ENCODE measurements at places on chromosomes 1 and 21.

DNA sequence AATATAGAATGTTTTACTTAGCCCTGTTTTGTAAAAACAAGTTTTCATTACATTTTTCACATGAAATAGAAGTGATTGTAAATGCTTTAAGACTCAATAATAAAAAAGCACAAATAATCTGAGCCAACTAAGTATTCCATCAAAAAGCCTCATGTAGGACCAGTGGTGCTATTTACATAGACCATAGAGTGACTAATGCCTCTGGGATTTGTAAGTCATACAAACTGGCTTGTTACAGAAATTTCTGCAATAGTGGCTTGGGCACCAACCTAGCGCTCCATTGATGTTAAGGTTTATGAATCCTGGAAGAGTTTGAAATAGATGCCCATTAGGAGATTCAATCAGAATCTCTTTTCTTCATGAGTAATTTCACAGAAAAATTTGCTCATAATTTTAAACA lies 31.9 kb downstream of the ZMYM1 start:
- no peak for DNase-seq

- no peak for DNase-seq
These were observed 4.7 kb upstream of the ABCG1 start for GRCh38 chr21:42214081-42214750.

GRCh38 chr1:154741741-154742495 lies 128.2 kb downstream of the KCNN3 start:
- DNase-seq: no peak

- no peak for DNase-seq
These were observed 19.1 kb upstream of the NCF2 start for GRCh38 chr1:183609313-183609712.

DNA sequence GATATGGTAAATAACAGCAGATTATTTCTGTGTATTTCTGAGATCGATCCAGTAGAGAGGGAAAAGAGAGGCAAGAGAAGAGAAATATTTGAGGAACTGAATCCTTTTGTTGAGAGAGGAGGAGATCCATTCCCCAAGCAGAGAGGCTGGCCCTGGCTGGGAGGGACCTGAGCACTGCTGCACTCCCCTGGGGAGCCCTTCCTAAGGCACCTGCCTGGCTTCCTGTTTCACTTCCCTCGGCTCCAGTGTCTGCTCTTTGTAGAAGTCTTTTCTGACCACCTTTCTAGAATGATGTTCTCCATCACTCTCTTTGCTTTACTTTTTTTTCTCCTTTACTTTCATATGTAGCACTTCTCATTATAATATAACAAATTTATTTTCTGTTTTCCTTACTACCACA lies 42.3 kb upstream of the SLC6A9 start:
- DNase-seq: no peak

- DNase-seq: no peak
These were observed 7.6 kb upstream of the FNBP1L start for GRCh38 chr1:93440272-93440671.

DNA sequence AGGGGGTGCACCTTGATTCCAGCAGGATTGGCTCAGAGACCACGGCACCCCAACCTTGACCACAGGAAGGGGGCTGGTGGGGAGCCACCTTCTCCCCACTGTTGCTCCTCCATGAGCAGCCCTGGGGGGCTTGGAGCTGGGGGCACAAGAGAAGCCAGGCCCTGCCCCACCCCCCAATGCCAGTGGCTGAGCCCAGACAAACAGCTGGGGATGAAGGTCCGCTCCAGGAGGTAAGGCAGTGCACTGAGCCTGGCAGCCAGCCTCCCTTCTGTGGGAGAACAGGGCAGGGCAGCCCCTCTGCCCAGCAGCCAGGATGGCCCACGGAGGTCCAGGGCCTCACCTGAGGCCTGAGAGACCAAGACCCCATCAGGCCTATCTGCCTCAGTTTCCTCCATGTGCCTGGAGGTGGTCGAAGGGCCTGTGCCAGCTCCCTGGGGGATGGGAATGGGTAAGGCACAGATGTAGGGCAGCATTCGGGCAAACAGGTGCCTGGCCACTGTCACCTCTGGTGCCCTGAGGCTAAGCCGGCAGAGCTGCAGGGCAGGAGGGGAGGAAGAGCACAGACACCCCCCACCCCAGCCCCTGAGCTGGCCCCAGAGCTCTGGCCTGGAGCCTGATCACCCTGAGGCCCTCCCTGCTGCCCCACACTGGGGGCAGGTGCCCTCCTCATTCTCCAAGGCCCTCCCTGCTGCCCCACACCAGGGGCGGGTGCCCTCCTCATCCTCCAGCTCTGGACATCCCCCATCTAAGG lies 7.1 kb downstream of the ITGB2 start:
- no peak for DNase-seq

DNA sequence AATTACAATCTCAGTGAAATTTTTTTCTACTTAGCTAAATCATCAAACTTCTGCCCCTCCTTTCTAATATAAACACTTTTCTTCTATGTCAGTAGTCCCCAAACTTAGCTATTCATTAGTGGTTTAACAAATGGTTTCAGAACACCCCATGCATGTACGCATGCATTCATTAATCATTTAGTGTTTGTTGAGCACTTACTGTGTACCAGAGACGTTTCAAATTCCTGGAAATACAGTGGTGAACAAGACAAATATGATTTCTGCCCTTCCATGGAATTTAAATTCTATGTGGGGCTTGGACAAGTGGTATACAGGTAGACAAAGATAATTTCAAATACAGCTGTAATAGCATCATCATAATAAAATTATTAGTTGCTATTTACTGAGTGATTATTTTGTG lies 1.5 kb downstream of the ZBTB40 start:
- no peak for DNase-seq
